ENCODE measurements at places on chromosomes 3 and 15.
A peak's percentile ranks its signal among the peaks of the same experiment; 100 is the strongest.

DNA sequence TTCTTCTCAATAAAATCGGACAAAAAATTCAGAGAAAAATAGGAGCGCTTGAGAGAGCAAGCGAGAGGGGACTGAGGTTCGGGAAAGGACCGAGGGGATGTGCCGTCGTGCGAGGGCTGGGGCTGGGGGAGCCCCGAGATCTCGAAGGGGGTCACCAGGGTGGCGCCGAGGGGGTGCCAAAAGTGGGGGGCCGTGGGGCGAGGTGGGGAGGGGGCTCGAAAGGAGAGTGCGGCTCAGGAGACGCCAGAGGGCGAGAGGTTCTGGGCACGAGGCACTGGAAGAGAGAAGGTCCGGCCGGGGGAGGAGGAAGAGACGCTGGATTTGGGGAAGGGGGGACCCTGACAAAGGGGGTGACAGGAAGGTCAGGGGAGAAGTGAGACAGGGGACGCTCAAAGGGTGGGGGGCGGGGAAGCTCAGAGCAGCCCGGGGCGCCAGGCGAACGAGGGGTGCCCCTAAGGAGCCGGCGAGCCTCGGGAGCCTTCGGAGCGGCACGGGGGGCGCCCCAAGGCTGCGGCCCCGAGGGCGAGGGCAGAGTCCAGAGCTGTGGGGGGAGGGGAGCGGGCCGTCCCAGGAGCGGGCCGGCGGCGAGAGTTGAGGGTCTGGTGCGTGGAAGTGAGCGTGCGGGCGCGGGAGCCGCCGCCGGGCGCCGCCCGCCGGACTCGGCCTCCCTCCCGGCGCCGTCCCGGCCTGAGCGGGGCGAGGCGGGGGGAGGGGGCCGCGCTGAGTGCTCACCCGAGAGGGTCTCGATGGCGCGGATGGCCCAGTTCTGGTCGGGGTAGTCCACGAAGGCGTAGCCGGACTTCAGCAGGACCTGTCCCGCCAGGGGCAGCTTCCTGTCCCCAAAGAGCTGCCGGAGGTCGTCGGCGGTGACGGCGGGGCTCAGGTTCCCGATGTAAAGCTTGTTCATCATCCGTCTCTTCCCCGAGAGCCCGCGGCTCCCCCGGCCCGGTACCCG is 514 bp downstream of the IGF2BP2 start:
- peak; percentile 15 for DNase-seq

- DNase-seq: peak; percentile 5
These were observed 87.5 kb upstream of the PLXNA1 start for GRCh38 chr3:126895178-126896066.

GRCh38 chr15:41893422-41894250 is at the start of gene SPTBN5:
Gene SPTBN5, minus strand, starts transcription at chr15:41894053. Its CDS starts 556 bp downstream, at chr15:41893497.
- DNase-seq: no peak

DNA sequence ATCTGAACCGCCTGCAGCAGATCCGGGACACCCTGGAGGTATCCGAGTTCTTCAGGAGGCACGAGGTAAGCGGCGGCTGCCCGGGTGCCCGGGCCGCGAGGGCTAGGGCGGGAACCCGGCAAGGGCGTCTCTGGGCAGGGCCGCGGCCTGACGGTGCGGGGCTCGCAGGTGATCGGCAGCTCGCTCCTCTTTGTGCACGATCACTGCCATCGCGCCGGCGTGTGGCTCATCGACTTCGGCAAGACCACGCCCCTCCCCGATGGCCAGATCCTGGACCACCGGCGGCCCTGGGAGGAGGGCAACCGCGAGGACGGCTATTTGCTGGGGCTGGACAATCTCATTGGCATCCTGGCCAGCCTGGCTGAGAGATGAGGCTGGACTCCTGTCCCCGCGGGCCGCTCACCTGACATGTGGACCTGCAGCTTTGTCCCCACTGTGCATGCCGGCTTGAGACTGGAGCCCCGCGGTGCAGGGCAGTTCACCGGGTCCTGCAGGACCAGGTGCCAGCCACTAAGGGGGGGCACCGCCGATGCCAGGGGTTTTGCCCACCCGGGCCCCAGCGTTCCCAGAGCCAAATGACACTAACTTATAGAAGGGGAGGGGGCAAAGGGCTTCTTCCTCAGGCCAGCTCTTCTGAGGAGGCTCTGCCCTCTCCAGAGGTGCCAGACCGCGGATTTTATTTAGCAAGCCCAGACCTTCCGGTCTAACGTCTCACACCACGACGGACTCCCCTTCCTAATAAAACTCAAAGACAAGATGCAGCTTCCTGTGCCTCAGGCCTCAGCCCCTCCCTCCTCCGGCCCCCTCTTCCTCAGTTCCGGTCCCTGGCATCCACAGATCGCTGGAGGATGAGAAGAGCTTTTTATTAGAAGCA is 9.4 kb downstream of the ITPKA start:
- DNase-seq: no peak

- DNase-seq: no peak
These were observed 61.4 kb downstream of the ZNF609 start for GRCh38 chr15:64521726-64522164.

DNA sequence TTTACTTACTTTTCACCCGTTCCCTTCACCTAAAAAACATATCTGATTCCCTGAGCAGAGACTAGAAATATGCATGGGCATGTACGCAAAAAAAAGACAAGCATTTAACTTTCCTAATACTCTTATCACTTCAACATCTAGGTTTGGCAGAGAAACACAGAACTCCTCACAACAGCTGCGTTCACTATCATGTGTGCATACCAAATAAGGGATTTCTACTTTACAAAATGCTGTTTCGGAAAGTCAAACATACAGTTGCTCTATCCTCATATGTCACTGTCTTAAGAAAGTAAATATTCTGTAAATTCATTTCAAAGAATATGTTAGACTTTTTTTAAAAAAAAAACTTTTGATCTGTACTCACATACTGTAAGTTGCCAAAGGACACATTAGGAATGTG is 65.1 kb upstream of the CBLB start:
- DNase-seq: peak; percentile 28

- no peak for DNase-seq
These were observed 255.3 kb downstream of the RSL24D1 start for GRCh38 chr15:54941417-54941816.

GRCh38 chr15:52220937-52221660 is 29.9 kb upstream of the GNB5 start:
- no peak for DNase-seq

GRCh38 chr15:96330450-96331143 is at the start of gene NR2F2:
Gene NR2F2, plus strand, starts transcription at chr15:96330700. Its CDS starts 1,406 bp downstream, at chr15:96332106.
- DNase-seq: peak; percentile 99

DNA sequence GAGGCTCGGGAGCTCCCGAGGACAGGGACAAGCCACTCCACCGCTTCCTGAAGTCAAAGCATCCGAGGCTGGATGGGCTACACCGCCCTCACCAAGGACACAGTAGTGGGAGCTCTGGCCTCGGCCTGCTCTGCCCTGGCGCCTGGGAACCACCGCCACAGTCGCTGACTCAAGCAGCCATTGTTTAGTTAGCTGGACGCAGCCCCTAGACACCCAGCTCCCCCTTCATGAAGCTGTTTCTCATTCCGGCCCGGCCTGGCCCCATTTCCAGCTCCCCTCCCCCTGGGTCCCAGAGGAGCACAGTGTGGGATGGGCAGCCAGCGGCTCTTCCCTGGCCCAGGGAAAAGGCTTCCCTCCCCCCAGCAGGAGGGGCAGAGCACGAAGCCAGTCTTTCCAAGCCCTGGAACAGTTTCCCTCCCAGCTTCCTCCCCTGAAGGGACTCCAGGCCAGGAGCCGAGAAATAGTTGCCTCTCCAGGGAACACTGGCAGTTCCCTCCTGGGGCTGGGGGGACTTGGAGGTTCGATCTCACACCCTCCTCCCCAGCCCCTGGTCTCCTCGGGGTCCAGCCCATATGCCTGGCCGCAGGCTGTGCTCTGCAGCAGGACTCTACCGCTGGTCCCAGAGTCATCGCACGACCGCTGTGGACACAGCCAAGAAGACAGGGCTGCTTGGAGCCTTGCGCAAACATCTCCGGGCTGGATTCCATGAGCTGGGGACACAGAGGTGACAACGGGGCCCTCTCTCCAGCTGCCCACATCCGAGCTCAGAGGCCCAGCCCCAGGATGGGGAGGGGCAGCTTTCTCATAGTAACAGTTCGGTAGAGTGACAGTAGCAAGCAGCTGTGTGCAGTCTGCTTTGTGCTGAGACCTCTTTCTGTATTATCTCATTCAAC is 10.0 kb downstream of the PLXND1 start:
- DNase-seq: peak; percentile 96

DNA sequence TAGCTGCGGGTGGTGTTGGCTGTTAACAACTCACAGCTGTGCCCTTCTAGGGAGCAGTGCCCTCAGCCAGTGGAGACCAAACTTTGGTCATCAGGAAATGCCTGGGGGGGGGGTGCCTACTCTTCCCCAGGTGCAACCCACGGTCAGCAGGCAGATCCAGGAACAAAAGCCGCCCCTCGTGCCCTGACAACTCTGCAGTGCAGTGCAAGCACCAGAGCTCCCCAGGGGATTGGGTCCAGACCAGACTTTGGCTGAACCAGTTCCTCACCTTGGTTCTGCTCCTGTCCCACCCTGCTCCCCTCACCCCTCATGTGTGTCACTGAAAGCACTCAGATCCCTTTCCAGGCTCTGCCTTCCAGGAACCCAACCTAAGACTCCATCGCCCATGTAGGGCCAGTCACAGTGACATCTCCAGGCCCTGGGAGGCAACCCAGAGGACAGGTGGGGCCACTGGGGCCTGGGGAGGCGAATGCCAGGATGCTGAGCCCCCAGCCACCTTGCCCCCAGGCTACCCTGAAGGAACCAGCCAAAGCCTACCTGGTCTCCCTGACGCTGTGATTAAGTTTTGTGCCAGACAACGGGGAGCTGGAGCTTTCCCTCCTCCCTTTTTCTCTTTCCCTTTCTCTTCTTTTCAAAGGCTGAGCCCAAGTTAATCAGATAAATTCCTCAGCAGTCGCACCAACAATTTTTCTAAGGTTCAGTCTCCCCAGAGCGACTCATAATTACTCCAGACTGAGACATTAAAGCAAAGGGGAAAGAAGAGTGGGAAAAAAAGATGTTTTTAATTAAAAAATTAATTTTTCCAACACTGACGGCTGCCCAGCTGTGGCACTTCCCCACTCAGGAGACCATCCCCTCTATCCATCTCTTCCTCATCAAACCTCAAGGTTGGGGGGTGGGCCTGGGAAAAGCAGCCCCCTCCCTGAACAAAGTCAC is 207.5 kb upstream of the LINGO1 start:
- no peak for DNase-seq

- no peak for DNase-seq
These were observed 790 bp upstream of the SRGAP3 start for GRCh38 chr3:9250236-9250635.

DNA sequence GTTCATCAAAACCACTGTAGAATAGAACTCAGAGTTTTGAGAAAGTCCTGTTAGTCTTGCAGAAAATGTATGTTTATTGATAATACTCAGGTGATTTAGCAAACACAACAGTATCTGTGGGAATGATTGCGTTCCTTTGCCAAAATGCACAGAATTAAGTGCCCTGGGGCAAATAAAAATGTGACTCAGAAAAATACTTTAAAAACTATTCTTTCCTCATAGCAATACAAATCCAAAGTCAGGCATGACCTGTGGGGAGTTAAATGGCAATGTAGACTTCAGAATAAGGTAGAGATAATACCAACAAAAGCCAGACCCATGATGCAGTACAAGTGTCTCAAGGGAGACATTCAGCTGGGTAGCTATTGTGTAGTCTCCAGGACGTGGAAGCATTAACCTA is 72.3 kb upstream of the SNTN start:
- DNase-seq: no peak

- no peak for DNase-seq
These were observed 120.1 kb downstream of the SRGAP3 start for GRCh38 chr3:9129365-9129764.

- no peak for DNase-seq
These were observed 79.0 kb upstream of the VGLL3 start for GRCh38 chr3:87069971-87070370.

GRCh38 chr3:141255846-141256261 is 24.2 kb downstream of the PXYLP1 start:
- peak; percentile 48 for DNase-seq

- DNase-seq: no peak
These were observed 577.7 kb upstream of the ADAMTS9 start for GRCh38 chr3:65265511-65265910.

DNA sequence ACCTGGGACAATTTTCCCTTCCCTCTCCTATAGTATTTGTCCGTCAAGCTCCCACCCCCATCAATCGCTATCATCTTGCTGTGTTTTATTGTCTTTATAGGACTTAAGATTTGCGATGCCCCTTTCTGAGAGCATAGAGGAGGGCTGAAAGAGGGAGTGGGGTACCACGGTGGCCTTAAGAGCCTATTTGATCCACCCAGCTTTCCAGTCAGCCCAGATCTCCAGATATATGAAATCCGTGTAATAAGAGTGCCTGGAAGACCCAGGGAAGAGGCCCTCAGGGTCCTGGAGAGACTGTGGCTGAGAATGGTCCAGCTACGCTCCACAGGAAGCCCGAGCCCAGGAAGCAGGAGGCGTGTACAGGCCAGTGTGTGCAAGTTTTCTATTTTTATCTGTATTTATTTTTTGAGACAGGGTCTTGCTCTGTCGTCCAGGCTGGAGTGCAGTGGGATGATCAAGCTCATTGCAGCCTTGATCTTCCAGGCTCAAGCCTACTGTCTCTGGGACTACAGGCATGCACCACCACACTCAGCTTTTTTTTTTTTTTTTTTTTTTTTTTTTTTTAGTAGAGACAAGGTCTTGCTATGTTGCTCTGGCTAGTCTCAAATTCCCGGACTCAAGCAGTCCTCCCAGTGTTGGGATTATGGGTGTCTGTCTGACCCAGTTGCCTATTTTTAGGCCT is 964 bp upstream of the NCKIPSD start:
- DNase-seq: no peak
